ENCODE measurements at places on chromosomes 4 and X.

GRCh38 chr4:32985256-32985655, 2265.1 kb downstream of the PCDH7 start:
- no peak for DNase-seq

GRCh38 chrX:106891762-106892460, 11.2 kb downstream of the RIPPLY1 start:
- DNase-seq, result no peak

- no peak for DNase-seq
These were observed 186.7 kb upstream of the WDFY3 start for GRCh38 chr4:85153221-85153620.

DNA sequence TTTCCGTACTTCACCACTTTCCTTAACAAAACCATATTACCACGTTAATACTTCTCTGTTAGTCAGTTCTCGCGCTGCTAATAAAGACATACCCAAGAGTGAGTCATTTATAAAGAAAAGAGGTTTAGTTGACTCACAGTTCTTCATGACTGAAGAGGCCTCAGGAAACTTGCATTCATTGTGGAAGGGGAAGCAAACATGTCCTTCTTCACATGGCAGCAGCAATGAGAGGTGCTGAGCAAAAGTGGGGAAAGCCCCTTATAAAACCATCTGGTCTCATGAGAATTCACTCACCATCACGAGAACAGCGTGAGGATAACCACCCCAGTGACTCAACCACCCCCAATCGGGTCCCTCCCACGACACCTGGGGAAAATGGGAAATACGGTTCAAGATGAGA, 289.8 kb upstream of the CLNK start:
- DNase-seq, result no peak
